ENCODE measurements at places on chromosomes 5 and 9.

DNA sequence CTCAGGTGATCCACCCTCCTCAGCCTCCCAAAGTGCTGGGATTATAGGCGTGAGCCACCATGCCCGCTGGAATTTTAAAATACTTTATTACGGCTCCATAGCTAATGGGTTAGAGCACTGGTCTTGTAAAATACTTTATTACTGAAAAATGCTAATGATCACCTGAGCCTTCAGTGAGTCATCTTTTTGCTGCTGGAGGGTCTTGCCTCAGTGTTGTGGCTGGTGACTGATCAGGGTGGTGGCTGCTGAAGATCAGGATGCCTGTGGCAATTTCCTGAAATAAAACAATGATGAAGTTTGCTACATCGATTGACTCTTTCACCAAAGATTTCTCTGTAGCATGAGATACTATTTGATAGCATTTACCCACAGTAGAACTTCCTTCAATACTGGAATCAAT, 26.0 kb upstream of the GNE start:
- no peak for DNase-seq

DNA sequence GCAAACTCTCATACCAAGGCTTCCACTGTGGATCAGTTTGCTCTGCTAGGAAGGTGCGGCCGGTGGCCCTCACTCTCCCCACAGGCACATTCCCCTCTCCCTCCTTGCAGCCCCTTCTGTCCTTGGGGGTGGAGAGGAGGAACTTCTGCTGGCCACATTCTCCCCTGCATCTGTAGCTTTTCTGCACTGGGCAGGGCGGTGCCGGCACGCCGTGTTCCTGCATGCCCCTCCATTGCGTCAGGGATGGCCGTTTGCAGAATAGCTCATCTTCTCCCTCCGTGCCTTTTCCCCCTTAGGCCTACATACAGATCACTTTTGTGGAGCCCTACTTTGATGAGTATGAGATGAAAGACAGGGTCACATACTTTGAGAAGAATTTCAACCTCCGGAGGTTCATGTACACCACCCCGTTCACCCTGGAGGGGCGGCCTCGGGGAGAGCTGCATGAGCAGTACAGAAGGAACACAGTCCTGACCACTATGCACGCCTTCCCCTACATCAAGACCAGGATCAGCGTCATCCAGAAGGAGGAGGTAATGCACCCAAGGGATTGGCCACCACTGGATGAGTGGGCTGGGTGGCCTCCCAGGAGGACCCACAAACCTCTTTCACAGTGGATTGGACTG, 231.5 kb downstream of the DOCK8 start:
- DNase-seq, result no peak

DNA sequence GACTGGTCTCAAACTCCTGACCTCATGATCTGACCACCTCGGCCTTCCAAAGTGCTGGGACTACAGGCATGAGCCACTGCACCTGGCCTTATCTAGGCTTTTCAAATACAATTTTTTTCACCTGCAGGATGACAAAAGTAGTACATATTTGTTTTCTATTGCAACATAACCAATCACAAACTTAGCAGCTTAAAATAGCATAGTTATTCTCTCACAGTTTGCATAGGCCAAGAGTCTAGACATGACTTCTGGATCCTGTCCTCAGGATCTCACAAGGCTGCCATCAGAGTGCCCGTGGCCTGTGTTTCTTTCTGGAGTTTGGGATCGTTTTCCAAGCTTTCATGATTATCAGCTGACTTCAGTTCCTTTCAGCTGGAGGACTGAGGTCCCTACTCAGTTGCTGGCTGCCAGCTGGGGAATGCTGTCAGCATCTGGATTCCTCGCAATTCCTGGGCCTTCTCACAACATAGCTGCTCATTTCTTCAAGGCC, 348.9 kb downstream of the ARHGEF28 start:
- DNase-seq, result no peak

DNA sequence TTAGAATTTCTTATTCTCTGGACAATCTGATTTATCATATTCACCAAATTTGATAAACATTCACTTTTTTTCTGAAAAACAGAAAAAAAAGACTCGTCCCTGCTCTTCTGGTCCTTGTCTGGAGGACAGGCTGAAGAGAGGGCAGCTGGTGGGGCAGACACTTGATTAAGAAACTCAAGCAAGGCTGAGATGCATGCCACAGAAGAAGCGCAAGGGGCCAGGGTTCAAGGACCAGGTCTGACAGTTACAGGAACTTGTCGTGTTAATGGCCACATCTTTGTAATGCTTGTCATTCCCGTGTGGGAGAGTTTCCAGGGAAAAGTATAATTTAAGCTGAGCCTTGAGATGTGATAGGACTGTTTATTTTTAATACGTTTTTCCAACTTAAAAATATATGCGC, 40.6 kb upstream of the SHB start:
- no peak for DNase-seq

DNA sequence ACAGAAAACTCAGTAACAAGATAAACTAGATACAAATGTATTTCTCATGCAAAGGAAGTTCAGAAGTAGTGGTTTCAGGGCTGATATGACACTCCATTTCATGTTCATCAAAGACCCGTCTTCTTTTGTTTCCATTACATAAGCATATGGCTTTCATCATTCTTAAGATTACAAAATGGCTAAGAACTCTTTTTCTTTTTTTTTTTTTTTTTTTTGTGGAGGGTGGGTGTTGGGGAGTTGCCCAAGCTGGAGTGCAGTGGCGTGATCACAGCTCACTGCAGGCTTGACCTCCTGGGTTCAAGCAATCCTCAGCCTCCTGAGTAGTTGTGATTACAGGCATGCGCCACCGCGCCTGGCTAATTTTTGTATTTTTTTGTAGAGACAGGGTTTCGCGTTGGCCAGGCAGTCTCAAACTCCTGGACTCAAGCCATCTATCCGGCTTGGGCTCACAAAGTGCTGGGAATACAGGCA, 22.0 kb upstream of the PTBP3 start:
- DNase-seq, result no peak

DNA sequence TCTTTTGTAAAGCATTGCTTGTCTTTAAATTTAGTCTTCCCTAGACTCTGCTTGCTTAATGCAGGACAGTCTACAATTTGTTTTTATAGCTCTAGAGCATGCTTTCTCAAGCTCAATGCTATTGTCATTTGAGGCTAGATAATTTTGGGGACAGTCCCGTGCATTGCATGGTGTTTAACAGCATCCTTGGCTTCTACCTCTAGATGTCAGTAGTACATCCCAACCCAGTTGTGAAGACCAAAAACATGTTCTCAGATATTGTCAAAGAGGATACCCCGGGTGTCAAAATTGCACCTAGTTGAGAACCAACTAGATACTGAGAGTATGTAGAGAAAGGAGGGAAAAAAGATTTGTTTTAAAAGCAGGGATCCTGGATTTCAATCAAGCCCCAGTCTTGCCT, 277.5 kb downstream of the CEMIP2 start:
- DNase-seq, result no peak

- DNase-seq, result no peak
These were observed 44.0 kb upstream of the LIFR start for GRCh38 chr5:38600329-38601045.

DNA sequence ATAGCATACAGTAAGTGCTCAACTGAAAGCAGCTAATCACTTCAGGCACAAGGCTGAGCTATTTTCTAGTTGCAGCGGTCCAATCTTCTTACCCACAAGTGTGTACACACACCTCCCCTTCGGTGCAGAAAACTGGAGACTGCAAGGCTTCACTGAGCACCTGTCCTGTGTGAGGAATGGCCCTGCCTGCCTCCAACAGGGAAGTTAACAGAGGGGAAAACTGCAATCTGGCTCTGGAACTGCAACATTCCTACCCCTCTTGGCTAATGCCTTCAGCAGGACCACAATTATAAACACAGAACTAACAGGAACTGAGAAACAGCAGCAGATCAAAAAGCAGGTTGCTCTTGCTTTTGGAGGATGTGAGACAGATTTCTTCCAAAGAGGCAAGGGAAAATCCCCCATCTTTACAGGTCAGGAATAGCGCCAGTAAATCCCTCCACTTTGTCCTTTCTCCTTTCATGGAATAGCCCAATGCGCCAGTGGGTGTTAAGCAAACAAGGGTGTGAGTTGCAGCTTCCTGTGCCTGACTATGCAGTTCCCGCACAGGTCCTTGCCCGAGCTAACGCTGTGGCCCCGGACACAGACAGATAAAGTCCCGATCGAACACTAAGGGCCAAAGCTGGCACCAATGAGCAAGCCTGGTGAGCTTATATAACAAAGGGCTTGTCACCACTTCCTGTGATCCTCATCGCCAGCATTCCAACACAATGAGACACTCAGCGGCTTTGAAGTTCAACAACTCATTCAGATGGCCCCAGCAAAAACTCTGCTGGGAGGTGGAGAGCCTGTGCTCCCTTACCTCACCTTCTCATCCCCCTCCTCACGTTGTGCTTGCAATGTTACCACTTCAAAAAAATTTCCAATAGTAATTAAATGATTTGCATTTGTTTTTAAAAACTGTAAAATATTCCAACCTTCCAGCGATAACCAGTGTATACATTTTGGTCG, 21.5 kb downstream of the SHB start:
- DNase-seq, result peak; percentile 86

GRCh38 chr5:94682814-94683520, 64.5 kb downstream of the SLF1 start:
- DNase-seq, result no peak

All from RWPE1 (cell line).